ENCODE measurements at places on chromosomes 5 and 9.

DNA sequence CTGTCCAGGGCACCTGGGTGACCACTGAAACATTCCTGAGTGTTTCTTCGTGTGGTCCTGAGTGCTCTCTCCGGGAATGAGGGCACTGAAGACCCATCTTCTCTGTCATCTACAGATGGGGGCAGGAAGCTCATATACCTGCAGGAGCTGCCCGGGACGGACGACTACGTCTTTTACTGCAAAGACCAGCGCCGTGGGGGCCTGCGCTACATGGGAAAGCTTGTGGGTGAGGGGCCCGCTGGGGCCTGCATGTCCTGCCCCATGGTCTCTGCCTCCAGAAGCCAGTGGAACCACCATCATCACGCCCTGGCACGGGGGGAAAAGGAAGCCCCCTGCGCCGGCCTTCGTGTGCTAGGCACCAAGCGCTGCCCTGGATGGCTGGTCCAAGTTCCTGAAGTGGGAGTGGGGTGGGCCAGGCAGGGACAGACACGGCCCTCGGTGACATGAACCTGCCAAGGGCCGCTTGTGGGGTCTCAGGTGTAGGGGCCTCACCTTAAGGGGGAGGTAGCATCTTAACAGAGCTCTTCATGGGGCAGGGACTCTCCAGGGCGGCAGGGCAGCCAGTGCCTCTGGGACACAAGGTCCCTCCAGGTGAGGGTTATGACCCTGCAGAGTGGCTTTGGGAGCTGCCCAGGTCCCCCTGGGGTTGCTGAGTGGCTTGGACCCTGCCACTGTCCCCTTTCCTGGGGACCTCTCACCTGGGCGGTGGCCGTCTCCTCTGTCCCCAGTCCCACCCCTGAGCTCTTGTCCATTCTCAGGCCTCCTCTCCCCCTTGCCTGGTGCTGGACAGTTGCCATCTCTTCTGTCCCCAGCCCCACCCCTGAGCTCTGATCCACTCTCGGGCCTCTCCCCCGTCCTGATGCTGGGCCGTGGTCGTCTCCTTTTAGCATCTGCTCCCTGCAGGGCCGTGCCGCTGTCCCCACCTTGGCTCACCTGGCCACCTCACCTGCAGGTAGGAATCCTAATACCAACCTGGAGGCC lies 2.1 kb downstream of the OBP2A start:
- DNase-seq: no peak

DNA sequence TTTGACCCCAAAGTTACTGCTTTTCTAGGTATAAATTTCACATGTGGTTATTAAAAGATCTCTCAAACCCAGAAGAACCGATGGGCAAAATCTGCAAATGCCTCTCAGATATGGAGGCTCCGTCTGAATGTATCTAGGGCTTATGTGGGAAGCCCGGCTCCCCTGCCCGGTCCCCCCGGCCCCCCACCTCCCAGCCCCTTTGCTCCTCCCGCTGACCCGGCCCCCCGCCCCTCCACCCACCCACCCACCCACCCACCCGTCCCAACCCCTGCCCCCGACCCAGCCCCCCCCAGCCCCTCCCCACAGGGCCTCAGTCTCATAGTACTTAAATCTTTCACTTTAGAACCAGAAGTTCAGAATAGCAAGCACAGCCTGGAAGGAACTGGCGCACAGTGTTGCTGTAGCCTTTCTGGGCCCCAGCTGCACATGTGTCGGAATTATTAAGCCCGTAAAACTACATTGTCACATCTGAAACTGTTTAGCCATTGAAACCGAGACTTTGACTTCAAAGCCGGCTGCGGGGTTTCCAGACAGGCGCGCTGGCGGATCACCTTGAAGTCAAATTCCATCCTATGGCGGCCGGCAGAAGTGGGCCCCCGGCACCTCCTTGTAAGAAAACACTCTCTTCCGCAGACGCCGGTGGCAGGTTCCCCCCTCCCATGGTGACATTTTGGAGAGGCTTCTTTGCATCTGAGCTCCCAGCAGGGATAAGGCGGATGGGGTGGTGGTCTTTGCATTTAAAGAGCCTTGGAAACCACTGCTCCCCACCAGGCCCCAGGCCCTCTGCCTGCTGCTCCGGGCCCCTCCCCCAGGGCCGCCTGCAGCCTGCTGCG lies 12.8 kb downstream of the NKD2 start:
- no peak for DNase-seq

- DNase-seq: peak; percentile 38
Measured at GRCh38 chr9:16885931-16886330, 15.5 kb upstream of the BNC2 start.

- DNase-seq: no peak
Measured at GRCh38 chr9:90078988-90079421, 474.2 kb downstream of the GADD45G start.

GRCh38 chr5:115657881-115658233 lies 32.0 kb upstream of the TMED7 start:
- DNase-seq: peak; percentile 25

- no peak for DNase-seq
Measured at GRCh38 chr9:35683323-35683722, 6.4 kb downstream of the TPM2 start.

- no peak for DNase-seq
Measured at GRCh38 chr9:123048748-123049147, 15.3 kb downstream of the GPR21 start.

GRCh38 chr9:64066736-64067368 lies 1218.2 kb downstream of the FOXD4L5 start:
- DNase-seq: no peak

DNA sequence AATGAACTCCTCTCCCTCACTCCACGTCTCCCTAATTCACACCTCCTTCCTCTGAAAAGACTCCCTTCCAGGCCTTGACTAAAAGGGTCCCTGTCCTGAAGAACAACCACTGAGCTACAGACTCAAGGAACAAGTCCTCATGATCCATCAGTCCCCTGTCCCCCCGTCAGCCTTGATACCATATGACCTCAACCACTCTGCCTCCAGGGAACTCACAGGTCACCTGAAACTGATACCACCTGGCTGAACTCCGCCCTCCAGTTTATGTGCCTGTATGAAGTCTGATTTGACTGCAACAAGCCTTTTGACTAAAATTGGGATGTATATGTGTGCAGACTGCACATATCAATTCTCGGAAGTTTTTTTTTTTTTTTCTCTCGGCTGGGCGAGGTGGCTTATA lies 88.7 kb downstream of the UGCG start:
- DNase-seq: no peak

GRCh38 chr9:110330484-110331105 lies 7.1 kb downstream of the TXNDC8 start:
- DNase-seq: peak; percentile 60

DNA sequence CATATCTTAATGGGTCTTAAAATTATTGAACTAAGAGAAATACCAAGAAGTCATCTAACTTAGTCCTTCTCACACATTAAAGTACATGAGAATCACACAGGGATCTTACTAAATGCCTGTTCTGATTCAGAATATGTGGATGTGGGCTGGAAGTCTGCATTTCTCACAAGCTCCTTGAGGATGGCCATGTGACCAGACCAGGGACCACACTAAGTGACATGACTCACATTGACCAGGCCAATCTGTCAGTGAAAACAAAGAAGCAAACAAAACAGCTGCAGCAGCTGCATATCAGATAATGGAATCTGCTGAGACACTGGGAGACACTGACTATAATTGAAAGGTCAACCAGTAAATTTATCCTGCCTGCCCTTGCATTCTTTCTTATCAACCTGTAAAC lies 110.5 kb downstream of the ADAMTS12 start:
- peak; percentile 93 for DNase-seq

DNA sequence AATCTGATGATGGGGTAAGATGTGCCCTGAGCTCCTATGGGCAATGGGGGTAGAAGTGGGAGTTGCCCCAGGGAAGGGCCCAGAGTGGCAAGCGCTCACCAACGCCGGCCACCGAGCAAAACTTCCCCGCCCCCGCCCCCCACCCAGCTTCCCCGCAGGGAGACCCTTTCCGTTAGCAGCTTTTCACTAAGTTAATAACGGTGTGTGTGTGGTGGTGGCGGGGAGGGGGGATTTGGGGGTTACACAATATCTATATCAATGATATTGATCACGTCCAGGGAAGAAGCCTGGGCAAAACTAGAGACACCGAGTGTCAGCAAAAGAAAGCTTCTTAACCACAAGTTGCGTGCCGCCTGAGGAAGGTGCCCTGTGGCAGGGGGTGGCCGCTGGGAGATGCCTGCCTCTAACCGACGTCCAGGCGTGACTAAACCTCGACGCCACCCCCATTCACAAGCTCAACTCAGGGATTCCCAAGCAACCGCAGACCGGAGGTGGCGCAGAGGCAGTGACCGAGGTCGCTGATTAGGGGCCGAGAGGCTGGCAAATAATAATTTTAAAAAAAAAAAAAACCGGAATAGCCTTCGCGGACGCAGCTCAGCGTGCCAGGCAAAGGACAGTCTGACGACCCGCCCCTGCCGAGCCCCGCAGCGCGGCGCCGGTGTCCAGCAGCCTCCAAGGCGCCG lies 222.6 kb downstream of the MEF2C start:
- peak; percentile 39 for DNase-seq

DNA sequence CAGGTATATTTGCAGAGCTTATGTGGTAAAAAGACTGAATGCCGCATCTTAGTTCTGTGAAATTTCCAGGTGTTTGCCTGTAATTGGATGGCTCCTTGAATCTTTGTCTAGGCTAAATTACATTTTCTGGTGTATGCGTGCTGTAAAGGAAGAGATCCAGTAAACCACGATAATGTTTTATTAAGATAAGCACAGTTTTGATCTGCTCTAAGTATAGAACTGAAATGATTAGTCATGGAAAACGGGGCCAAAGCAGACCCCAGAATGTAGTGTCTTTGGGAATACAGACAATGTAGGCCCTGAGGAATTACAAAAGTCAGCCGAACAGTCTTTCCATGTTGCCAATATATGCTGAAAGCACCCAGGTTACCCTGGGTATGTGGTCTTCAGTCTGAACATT lies 257.3 kb downstream of the FANCC start:
- DNase-seq: no peak

DNA sequence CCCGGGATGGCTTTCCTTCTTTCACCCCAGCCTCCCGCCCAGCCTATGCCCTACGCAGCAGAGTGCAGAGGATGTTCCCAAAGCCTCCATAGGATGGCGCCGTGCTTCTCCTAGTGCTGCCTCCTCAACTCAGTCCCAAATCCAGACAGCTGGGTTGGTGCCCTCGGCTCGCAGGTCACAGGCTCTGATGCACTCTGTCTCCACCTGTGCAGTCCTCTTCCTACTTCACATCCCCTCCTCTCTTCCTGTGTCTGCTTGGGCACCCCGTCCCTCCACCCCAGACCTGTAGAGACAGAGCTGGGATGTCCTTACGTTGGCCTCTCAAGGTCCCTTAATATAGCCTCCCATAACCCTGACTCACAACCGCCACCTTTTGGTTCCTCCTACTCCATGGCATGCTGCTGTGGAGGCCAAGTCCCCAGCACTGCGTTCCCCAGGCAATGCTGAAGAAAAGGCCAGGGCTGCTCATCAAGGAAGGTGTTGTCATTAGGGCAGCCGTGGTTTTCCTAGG lies 314.4 kb downstream of the GADD45G start:
- no peak for DNase-seq

GRCh38 chr5:117235786-117236185 lies 661.2 kb upstream of the SEMA6A start:
- DNase-seq: no peak

DNA sequence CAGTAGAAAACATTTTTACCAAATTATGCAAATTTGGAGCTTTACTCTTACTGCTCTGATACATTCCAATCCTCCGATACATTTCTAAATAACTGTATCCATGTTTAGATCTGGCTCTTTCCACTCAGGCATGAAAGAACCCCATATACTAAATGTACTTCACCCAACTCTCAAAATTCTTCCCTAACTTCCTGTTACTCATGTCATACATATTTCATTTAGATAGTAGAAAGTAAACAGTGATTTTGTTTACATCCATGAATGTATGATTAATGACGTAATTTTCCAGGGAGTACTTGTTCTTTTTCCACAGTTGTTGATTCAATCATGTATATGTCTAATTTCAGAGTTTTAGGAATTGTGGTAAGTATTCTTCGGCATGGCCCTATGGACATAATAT lies 1426.5 kb upstream of the C9orf72 start:
- DNase-seq: peak; percentile 75

- DNase-seq: no peak
Measured at GRCh38 chr5:32332966-32333365, 20.2 kb upstream of the MTMR12 start.

GRCh38 chr9:110835404-110835803 lies 166.8 kb downstream of the MUSK start:
- DNase-seq: peak; percentile 54

- no peak for DNase-seq
Measured at GRCh38 chr9:126682928-126683697, 69.4 kb downstream of the LMX1B start.

DNA sequence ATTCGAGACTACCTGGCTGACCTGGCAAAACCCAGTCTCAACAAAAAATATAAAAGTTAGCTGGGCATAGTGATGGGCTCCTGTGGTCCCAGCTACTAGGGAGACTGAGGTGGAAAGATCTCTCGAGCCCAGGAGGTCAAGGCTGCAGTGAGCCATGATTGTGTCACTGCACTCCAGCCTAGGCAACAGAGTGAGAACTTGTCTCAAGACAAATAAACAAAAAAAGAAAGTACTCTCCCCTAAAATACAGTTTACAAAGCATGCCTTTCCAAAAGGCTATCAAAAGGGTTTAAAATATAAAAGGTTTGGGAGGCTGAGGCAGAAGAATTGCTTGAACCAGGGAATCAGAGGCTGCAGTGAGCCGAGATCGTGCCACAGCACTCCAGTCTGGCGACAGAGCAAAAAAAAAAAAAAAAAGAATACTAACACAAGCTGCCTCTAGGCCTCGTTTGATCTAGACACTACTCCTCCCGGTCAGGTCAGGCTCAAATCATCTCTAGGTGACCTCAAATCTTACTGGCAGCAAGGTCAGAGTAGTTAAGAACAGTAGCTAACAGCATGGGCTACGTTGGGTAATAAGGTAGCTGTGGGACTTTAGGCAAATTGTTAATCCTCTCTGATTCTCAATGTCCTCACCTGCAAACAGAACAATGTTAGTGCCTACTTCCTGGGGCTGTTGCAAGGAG lies 9.3 kb downstream of the NAIF1 start:
- no peak for DNase-seq

- no peak for DNase-seq
Measured at GRCh38 chr9:38316166-38316780, 76.2 kb upstream of the ALDH1B1 start.

GRCh38 chr9:114945616-114946412 lies 15.4 kb upstream of the TNFSF8 start:
- no peak for DNase-seq

DNA sequence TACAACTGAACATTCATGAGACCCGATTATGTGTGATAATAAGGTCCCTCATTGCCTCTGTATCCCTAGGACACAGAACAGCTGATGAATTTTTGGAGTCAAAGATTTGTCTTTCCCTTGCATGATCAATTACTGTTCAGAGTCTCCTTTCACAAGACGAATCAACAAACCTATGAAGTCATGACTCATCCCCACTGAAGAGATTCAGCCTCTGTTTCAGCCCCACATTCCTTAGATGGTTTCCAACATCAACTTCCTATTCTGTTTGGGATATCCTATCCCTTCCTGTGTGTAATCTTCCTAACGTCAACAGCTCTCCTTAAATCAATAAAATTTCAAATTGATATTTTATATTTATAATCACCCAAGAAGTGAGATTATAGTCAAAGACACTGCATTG lies 199.0 kb downstream of the DNAH5 start:
- peak; percentile 59 for DNase-seq

GRCh38 chr5:42943931-42944631 lies 96.0 kb downstream of the ANXA2R start:
- DNase-seq: peak; percentile 18

- DNase-seq: peak; percentile 6
Measured at GRCh38 chr9:17802249-17802857, 223.5 kb downstream of the SH3GL2 start.

GRCh38 chr9:34190996-34191892 lies 12.4 kb downstream of the UBAP1 start:
- peak; percentile 68 for DNase-seq

All from mesenchymal stem cell (in vitro differentiated cells and primary cell).